ENCODE measurements at places on chromosomes 11 and 22.

GRCh38 chr11:86292912-86293616, 9.0 kb upstream of the HIKESHI start:
- DNase-seq: no peak

- DNase-seq: no peak
Observed at GRCh38 chr22:31218565-31219262, 6.6 kb downstream of the LIMK2 start.

DNA sequence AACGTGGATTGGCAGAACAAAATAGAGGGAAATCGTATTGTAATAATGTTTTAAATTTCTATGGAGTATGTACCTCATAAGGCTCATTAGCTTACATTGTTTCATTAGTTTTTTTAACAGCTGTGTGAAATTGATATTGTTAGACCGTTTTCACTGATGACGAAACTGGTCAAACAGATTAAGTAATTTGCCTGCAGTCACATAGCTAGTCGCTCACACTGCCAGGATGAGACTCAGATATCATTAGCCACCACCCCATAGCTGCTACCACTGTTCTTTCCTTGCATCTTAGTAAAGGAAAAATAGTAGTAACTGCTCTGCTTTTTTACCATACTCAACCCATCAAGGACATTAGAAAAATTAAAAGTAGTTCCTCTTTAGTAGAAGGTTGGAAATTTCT, 64.0 kb downstream of the DKK3 start:
- DNase-seq: no peak

GRCh38 chr22:49394116-49394785, 433.4 kb downstream of the BRD1 start:
- no peak for DNase-seq

DNA sequence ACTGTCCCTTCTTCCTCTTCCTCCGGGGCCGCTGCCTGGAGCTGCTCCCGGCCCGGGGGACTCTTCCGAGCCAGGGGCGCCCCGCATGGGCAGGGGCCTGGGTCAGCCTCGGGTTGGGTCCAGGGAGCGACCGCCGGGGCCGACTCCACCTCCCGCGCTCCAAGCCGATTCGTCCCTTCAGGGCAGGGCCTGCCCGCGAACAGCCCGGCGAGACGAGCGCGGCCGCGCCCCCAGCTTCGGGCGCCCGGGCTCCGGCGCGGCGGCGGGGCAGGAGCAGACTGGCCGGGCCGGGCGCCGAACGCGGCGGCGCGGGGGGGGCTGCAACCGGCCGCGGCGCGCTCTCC, at the start of gene LARGE1:
LARGE1 (minus strand) TSS at position 280 of the 344 bp plus-strand sequence.
- DNase-seq: no peak

GRCh38 chr11:115153135-115153534, 351.1 kb downstream of the CADM1 start:
- no peak for DNase-seq

DNA sequence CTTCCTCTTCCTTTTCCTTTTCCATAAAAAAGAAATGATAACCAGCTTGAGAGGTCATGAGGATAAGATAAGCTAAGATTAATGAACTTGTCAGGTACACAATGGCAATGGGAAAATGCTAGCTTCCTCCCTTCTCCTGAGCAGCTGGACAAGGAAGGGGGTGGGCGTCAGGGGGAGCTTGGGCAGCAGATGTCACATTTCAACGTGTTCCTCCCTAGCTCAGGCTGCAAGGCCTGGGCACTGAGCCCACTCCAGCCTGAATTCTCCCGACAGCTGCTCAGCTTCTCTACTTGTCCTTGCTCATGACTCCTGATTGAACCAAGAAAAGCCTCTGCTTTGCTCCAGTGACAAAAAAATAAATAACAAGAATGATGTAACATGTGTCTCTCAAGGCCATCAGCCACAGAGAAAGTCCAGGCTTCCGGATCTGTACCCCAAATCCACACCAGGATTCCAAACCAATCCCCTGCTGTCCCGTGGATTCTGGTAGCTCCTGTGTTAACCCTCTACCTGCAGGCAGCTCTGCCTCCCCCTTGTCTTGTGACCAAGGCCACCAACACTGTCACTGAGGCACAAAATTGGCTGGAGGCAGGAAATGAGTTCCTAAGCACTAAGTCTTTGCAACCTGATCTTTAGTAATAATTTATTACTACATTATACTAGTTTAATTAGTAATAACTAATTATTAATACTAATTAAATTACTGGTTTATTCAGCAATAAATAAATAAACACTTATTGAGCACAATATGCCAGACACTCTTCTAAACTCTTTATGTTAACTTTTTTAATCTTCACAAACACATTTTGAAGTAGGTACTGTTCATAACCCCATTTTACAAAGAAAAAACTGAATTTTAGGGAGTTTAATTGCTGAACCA, 146.5 kb downstream of the CCDC34 start:
- no peak for DNase-seq

- DNase-seq: no peak
Observed at GRCh38 chr11:14578541-14578956, 58.4 kb upstream of the PSMA1 start.
